ENCODE measurements at places on chromosomes 5 and 9.

GRCh38 chr5:97022898-97023297, 87.0 kb downstream of the LNPEP start:
- DNase-seq, result no peak

DNA sequence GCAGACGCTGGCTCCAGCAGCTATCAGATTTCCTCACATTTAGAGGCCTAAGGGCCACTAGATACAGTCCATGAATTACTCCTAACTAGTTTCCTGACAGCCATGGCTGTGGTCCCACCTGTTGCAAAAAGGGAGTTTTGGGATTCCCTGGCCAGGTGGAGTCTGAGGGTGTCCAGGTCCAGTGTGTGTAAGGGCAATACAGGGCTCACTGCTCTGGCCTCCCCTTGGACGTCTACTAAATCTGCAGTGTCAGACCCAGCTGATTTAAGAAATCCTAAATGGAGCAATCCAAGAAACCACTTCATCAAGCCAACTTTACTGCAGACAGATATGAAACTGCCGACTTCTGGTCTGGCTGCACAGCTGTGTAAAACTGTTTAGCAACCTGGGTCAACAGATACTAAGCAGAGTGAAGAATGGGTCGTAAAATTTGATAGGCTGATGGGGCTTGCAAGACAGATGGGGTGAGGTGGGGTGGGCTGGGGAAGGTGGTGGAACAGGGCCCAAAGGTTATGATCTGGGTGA, 116.4 kb downstream of the GADD45G start:
- no peak for DNase-seq

- peak; percentile 47 for DNase-seq
Observed at GRCh38 chr5:57698802-57699201, 216.2 kb upstream of the ACTBL2 start.

DNA sequence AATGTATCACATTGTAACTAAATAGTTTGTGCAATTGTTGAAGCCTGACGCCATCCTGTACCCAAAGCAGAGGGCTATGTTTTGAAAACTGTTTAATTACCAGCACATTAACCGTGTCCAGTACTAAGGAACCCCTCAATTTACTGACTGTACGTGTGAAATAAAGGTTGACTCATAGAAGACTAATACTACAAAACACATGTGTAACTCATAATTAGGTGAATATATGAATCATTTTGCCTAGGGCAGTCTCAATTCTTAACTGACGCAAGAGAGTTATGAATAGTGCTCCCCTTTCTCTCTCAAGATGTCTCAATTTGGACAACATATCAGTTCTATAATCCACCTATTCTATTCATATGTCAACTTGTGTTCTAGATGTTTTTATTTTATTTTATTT, 558.4 kb downstream of the PRDM9 start:
- no peak for DNase-seq

DNA sequence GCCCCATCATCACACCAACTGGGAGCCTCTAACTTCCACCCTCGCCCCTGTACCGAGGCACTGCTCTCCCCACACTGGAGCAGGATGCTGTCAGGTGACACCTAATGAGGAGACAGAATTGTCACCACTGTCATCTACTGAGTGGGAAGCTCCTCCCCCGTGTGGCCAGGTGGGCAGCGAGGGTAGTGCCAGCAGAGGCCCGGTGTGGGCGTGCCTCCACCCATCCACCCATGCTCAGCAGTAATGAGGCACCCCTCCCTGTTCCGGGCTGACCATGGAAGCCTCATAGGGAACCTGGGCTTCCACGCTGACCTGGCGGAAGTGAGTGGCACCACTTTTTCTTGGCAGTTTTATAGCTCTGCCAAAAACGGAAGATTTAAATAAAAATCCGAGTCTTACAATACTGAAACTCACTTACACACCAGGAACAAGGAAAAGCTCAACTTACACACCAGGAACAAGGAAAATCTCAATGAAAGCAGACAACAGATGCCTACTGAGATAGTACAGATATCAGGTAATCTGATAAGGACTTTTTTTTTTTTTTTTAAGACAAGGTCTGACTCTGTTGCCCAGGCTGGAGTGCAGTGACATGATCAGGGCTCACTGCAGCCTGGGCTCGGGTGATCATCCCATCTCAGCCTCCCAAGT, 30.6 kb upstream of the ASS1 start:
- DNase-seq, result no peak

DNA sequence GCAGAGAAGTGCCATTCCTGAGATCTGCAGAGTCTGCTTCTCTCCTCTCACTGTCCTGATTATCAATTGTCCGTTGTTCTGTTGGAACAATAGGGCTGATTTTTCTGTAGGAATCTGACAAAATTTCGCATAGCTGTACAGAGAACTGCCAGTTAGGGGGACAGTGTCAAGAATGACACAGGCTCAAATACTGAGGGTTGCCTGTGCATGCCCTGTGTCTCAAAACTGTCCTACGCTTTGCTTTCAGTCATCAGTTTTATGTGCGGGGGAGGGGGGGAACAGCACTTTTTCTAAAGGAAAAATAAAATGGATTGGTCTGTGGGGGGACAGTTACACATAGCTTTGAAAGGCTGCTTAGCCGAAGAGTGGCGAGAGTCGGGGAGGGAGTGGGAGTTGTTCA, 248.6 kb downstream of the PDZD2 start:
- DNase-seq, result no peak

- no peak for DNase-seq
Observed at GRCh38 chr5:14749579-14750101, 85.1 kb downstream of the OTULIN start.

DNA sequence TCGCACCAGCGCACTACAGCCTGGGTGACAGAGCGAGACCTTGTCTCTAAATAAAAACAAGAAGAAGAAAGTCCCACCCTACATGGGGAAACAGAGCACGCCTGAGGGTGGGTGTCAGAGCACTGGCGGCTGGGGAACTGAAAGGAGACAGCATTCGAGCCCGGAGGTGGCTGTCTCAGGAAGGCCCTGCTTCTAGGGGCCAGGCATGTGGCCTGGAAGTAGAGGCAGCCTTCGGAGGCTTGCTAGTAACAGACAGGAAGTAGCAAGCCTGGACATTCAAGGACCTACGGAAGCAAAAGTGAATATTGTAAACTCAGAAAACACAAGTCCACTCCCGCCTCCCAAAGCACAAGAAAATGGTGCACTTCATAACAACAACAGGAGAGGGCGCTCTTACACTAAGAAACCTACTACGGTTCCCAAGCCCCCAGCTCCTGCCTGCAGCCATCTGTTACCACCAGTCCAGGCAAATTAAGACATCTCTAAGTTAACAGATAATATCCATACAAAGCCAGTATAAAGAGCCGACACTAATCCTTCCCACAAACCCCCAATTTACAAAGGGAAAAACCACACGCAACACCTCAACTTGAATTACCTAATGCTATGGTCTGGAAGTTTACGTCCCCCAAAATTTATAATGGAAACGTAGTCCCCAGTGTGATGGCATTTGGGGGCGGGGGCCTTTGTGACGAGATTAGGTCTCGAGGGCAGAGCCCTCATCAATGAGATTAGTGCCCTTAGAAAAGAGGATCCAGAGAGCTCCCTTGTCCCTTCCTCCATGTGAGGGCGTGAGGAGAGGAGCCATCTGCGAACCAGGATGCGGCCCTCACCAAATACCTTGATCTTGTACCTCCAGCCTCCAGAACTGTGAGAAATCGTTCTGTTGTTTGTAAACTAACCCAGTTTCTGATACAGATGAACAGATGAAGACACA, 7.7 kb downstream of the RASGEF1C start:
- peak; percentile 73 for DNase-seq

- no peak for DNase-seq
Observed at GRCh38 chr5:154603011-154603410, 125.0 kb upstream of the HAND1 start.

DNA sequence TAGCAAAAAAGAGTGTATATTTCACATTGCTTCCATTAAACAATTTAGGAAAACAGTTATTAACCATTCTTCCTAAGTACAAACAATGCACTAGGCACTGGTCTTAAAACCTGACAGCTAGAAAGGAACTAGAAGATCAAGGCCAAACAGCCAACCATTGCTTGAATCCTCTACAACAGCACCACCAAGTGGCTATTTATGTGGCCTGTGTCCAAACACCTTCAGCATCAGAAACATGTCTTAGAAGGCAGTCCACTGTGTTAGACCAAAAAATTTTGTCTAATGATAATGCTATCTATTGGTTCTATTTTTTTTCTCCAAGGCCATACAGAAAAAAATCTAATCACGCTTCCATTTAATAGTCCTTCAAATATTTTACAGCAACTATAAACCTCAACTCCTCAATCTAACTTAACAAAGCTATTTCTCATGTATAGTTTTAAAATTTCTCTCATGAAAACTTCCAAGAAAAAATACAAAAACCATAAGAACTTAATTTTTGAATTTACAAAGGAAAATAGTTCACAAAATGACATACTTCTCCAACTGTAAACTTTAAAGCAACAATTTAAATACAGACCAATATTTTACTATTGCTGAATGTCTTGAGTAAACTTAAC, 36.1 kb downstream of the CAAP1 start:
- peak; percentile 63 for DNase-seq

GRCh38 chr5:123937230-123937629, 425.3 kb downstream of the CSNK1G3 start:
- peak; percentile 69 for DNase-seq

DNA sequence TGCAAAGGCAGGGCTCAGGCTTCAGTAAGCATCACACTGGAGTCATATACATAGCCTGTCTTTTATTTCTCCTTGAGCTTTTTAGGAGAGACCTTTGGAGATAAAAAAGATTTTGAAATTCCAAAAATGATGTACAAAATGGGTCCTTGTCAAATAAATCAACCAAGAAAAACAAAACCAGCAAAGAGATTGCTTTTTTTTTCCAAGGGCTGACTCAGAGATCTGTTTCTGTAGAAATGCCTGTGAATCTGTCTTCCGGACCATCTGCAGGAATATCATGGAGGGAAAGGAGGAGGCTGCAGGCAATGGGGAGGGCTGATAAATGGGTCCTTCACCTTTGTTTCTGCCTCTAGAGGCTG, 77.4 kb downstream of the SLIT3 start:
- DNase-seq, result no peak

- no peak for DNase-seq
Observed at GRCh38 chr9:97601228-97601898, 31.8 kb downstream of the TSTD2 start.

DNA sequence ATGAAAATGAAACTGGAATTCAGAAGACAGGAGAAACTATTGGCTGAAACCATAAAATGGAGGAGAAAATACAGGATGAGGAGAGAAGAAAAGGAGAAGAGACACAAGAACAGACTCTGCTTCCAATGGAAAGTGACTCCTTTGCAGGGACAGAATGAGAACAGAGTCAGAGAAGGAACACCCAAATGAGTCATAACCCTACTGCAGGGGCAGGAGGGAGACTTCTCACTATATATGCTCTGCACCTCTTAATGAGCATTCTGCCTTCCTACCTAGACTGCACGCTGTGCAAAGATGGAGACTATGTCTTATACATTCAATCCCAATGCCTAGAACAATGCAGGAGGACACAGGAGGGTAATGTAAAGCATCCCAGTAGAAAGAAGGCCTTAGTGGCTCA, 2.1 kb downstream of the SAXO1 start:
- DNase-seq, result no peak

GRCh38 chr9:110328763-110329162, 8.9 kb downstream of the TXNDC8 start:
- no peak for DNase-seq

DNA sequence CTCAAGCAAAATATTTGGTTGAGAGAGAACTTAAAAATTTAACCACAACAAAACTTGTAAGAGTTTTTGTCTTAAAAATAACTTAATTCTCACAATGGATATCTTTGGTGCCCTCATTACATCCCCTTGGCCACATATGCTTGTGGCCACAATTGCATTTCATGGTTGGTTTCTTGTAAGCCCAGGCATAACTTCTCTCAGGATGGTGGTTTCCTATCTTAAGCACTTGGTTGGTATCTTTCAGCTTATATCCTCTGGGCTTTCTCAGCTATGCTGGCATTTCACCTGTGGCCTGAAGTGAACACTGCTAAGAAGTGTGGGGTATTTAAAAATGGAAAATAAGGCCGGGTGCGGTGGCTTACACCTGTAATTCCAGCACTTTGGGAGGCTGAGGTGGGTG, 212.4 kb upstream of the MEF2C start:
- no peak for DNase-seq

DNA sequence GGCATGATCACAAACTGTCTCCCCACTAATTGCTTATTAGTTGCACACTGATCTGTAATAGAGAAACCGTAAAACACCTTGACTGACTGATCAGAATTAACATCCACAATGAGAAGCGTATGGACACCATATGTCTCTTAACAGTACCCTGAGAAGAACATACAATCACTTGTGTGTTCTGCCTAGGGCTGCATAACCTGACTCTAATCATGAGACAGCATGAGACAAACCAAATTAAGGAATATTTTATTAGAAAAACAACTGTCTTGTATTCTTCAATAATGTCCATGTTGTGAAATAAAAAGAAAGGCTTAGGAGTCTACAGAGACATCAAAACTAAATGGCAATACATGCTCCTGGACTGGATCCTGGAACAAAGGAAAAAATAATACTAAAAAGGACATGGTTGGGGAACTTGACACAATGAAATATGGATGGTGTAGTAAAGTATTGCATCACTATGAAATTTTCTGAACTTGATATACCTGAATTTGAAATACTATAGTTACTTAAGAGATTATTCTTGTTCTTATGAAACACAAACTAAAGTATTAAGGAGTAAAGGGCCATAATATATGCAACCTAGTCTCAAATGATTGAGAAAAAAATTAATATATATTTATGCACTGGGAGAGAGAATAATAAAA, 162.1 kb downstream of the CWC27 start:
- DNase-seq, result no peak

- no peak for DNase-seq
Observed at GRCh38 chr5:148739524-148739923, 85.2 kb upstream of the HTR4 start.

GRCh38 chr9:13735181-13735580, 455.7 kb upstream of the MPDZ start:
- no peak for DNase-seq

DNA sequence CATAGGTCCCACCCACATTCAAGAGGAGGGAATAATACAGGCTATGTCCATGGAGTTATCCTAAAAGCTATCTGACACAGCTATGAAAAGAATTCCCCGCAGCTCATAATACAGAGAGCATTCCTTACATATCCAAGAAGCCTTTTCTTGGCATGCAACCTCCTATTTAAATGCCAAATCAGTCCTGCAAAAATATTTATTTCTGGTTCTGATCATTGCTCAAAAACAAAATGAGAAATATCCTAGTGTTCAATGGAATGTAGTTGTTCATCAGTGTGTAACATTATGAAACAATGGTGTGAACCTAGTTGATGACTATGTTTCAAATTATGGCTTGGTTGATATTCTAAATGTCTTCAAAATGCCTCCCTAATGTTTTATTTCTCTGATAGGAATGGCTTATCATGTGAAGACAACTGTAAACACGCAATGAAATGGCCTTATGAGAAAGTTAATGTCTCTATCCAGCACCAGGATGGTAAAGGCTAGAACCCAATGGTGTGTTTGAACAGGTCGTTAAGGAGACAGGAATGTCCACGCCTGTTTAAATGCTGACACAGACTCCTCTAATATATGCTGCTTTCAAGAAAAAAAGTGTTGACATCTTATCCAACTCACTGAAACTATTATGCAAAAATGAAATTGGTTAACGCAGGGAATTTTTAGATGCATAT, 126.7 kb upstream of the CDH6 start:
- DNase-seq, result no peak

- no peak for DNase-seq
Observed at GRCh38 chr5:76379316-76379715, 23.8 kb upstream of the IQGAP2 start.

- DNase-seq, result no peak
Observed at GRCh38 chr9:86925686-86926085, 21.6 kb downstream of the GAS1 start.

All from H9 (cell line).